ENCODE measurements at places on chromosomes 13 and 19.

GRCh38 chr19:44998025-44998424, 3.2 kb upstream of the RELB start:
- no peak for DNase-seq

DNA sequence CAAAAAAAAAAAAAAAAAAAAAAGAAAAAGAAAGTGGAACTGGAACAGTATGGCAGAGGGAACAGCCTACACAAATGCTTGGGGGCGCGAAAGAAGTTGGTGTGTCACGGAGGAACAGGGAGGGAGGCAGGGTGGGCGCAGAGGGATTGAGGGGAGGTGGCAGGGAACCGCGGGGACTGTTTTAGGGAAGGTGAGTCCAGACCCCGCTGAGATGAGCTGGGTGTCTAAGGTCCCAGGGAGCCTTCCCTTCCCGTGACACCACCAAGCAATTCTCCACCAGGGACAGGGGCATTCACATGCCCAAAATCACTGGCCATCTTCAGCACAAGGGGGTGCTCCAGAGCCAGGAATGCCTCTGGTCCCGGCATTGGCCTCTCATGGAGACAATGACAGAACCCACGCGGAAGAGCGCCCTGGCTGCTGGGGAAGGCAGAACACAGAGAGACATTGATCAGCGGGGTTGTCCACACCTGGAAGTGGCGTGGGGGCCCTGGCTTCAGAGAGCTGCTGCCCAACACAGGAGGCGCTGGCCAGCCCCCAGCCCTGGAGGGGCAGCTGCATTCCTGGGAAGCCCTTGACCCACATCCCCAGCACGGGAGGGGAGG, 6.9 kb downstream of the PEAK3 start:
- DNase-seq, result peak; percentile 76

- no peak for DNase-seq
Observed at GRCh38 chr19:7450243-7451223, 38.3 kb downstream of the PEX11G start.

DNA sequence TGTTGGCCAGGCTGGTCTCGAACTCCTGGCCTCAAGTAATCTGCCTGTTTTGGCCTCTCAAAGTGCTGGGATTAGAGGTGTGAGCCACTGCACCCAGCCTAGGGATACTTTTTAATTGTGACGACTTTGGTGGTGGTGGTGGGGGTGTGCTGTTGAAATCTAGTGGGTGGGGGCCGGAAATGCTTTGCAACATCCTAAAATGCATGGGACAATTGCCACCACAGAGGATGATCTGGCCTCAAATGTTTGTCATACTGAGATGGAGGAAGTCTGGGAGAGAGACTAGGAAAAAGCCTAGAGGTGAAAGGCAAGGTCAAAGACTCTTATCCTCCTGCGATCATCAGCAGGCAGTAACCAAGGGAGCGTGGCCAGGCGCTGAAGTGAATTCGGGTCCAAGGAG, 1.4 kb downstream of the NWD1 start:
- no peak for DNase-seq

GRCh38 chr19:48152551-48152950, 17.6 kb downstream of the LIG1 start:
- DNase-seq, result peak; percentile 13

GRCh38 chr13:66657165-66657881, 572.8 kb downstream of the PCDH9 start:
- DNase-seq, result peak; percentile 99

DNA sequence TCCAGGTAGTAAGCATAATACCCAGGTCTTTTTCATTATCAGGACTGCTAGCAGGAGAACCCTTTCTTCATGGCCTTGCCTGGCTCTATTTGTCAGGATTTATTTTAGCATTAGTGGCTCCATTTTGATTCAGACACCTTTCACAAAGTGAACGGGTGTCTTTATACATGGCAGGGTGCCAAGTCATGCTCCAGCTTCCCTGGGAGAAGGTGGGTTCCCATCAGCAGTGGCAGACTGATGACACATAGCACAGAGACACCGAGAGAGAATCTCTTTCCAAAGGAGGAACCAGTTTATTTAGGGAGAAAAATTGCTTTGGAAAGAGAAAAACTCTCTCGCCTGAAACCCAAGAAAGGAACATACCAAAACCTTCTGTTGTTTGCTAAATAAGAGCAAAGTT, 135.3 kb upstream of the TMTC4 start:
- peak; percentile 48 for DNase-seq

GRCh38 chr13:53160211-53160610, 131.6 kb downstream of the OLFM4 start:
- DNase-seq, result no peak

GRCh38 chr13:49641801-49642291, 13.5 kb downstream of the ARL11 start:
- DNase-seq, result no peak

DNA sequence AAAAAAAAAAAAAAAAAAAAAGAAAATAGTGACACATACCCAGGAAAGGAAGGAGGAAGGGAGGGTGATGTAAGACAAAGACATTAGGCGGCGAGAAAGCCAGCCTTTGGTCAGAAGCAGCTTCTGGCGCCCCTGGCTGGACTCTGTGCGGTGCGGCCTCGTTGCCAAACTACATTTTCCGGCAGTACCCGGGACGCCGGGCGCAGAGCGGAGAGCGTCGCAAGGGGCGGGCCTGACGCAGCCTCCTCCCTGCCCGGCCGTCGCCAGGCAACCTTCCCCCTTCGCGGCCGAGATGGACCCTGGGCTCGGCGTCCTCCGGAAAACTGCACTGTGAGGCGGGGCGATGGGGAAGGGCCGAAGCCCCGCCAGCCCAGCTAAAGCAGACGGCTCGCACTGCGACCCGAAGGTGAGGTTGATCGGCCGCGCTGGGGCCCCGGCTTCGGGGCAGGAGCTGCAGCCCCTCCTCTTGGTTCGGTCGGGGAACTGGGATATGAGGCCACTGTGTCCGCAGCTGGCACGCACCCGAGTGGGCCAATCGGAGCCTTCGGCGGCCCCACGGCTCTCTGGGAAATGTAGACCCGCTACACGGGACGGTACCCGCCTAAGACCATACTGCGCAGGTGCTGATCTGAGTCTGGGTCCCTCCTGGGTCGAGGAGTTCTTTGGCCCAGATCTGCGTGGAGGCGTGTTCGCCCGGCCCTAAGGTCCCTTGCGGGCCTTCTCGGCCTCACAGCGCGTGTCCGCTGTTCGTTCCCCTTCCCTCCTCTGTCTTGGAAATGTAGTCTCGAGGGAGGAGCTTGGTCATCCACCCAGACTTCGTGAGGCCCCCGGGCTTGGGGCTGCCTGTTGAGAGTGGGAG, 2.3 kb upstream of the MZF1 start:
- no peak for DNase-seq

- DNase-seq, result no peak
Observed at GRCh38 chr19:55440411-55441105, 2.5 kb downstream of the SHISA7 start.

GRCh38 chr19:4233282-4233853, 4.0 kb downstream of the EBI3 start:
- DNase-seq, result no peak

DNA sequence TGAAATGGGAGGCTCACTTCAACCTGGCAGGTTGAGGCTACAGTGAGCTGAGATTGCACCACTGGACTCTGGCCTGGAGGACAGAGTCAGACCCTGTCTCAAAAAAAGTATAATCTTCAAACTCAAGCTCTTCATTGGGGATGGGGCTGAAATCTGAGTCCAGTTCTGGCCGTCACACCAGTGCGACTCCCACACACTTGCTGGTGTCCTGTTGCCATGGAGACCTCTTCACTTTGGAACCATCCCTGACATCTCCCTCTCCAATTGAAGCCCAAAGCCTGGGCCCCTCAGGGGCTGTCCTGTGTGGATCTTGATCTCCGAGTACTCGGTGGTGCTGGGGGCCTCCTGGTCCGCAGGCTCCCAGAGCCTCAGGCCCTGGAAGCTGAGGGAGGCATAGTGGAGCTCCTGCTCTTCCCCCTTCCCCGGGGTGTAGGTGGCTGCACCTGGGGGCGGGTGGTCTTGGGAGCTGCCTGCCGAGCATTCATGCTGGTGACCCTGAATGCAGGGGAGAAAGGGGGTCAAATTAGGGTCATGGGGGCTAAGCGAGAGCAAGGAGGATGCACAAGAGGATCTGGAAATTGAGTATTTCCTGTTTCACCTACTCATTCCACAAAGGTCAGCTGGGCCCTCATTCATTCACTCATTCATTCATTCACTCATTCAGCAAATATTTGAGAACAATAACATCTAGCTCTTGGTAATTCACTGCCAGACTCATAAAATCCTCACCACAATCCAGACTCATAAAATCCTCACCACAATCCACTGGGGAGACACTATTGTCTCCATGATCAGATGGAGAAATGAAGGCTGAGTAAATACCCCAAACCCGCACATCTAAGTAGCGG, 11.0 kb downstream of the SIGLEC11 start:
- DNase-seq, result no peak

DNA sequence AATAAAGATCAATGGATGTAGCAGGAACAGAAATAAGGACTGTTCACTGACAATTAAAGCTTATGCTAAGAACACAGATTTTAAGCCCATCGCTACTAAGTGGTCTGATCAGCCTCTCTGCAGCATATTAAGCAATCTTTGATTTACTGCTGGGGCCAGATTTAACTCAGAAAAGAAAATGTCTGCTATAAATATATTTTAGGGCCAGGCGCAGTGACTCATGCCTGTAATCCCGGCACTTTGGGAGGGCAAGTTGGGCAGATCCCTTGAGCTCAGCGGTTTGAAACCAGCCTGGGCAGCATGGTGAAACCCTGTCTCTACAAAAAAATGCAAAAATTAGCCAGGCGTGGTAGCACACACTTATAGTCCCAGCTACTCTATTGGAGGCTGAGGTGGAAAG, 43.0 kb downstream of the METTL21C start:
- no peak for DNase-seq

- DNase-seq, result no peak
Observed at GRCh38 chr19:12751635-12752034, at the start of gene BEST2. Gene BEST2 (plus strand): TSS chr19:12751791. CDS start chr19:12752593, 802 bp downstream.

GRCh38 chr13:114235697-114236096, 1.0 kb downstream of the CDC16 start:
- no peak for DNase-seq

DNA sequence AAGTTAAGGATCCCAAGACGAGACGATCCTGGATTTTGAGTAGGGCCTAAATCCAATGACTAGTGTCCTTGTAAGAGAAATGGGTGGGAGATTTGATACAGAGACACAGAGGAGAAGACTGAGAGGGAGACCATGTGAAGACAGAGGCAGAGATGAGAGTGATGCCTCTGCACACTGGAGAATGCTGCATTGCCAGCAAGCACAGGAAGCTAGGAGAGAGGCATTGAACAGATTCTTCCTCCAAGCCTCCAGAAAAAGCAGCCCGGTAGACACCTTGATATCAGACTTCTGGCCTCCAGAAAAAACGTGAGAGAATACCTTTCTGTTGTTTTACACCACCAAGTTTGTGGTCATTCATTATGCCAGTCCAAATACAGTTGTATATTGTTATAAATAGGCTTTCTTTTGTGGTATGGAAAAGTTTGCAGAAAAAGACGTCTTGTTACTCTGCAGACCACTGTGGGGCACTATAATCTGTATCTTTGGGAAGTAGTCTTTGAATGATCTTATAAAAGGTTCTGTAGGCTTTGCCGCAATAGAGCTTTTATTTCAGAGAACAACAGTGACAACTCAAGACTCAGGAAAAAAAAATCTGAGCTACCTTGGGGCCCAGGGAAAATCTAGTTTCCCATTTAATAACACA, 17.9 kb upstream of the RFC3 start:
- peak; percentile 14 for DNase-seq

DNA sequence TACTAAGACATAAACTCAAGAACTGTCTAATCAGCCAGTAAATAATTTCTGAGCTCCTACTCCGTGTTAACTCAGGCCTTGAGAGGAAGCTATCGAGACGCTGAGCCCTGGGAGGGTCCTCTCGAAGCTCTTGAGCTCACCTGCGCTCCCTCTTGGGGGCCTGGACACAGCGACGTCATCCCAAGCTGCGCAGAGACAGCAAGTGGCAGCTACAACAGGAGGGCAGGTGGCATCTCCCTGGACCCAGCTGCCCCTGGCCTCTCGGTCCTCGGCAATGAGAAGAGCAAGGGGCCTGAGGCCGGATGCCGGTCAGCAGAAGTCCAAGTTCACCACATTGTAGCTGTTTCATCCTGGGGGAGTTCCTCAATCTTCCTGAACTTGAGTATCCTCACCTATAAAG, 30.5 kb upstream of the TUBGCP3 start:
- DNase-seq, result no peak

- no peak for DNase-seq
Observed at GRCh38 chr13:106332621-106333020, 202.8 kb downstream of the EFNB2 start.

GRCh38 chr19:47158879-47159503, 28.4 kb downstream of the SAE1 start:
- DNase-seq, result no peak

DNA sequence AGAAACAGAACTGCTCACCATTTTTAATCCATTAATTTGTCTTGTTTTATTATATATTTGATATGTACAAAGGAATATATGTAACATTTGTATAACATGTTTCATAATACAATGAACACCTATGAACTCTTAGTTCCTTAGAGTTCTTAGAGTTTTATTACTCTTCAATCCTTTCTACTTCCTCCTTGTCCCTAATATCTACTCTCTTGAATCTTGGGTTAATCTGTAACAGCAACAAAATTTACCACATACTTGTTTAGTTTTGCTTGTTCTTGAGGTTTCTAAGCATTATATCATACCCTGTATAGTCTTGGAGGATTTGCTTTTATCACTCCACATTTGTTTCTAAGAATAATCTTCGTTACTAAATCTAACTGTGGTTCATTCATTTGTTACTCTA, 151.4 kb downstream of the PDS5B start:
- DNase-seq, result no peak

DNA sequence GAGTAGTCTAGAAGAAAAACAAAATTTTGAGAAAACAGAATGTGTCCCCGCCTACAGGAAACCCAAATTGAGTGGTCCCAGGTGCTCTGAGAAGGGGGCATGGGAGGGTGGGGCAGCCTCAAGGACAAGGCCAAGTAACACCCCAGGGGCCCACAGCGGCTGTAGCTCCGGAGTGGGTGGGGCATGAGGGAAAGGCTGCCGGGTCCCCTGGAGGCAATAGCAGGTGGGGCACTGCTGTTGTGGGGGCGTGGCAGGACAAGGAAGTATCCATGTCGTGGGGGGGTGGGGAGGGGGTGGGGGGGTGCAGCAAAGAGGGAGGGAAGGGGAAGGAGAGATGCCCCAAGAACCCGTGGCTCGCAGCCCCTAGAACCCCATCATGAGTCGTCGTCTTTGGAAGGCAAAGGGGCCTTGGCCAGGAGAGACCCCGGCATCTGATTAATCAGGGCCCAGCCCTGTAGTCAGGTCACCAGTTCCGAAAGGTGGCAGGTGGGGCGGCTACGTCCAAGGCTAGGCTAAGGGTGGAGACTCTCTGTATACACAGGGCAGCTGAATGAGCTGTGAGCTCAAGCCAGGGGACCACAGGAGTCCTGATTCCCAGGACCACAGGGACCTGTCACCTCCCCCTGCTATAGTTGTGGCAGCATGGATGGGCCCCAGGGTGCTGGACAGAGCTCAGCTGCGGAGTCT, 7.5 kb upstream of the ISYNA1 start:
- no peak for DNase-seq

- no peak for DNase-seq
Observed at GRCh38 chr19:39370735-39371134, 20.2 kb downstream of the PAF1 start.

GRCh38 chr19:18481505-18482222, 40.2 kb downstream of the ELL start:
- DNase-seq, result no peak
